Stimulated activated CD8-positive, alpha-beta memory T cell treated with anti-CD3 and anti-CD28 coated beads, Interleukin-4, amount 100 ng/mL, for 1 hour (primary cell): ENCODE measurements at places on chromosomes 4 and X.

DNA sequence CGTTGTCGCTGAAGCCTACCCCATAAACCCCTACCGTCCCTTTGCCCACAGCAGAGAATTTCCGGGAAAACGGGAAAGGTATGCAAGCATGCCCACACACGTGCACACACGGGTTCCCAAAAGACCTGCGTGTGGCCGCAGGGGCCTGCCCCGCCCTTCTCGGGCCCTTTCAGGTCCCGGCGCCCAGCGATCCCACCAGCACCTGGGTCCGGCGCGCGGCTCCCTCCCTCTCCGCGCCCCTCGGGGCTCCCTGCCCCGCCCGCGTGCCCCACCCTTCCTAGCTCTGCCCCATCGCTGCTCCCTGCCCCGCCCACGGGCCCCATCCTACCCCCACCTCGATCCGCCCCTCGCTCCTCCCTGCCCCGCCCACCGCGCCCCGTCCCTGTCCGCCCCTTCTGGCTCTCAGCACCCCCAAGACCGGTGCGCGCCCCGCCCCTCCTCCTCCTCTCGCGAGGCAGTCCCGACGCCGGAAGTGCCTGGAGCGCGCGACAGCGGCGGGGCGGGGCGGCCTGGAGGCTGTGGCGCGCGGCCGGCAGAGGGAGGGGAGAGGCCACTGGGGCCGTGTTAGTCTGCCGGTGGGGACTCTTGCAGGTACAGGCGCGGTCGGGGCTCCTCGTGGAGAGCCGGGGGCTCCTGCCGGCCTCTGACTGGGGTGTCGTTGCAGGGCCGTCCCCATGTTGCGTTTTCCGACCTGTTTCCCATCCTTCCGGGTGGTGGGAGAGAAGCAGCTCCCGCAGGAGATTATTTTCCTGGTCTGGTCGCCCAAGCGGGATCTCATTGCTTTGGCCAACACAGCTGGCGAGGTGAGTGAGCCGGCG, at the start of gene ANAPC4:
Gene ANAPC4, plus strand, starts transcription at position 510 of the 818 bp plus-strand sequence. Its CDS starts 165 bp downstream, at position 675.
- peak; percentile 98 for DNase-seq

- DNase-seq: no peak
Observed at GRCh38 chrX:39912126-39912525, 185.6 kb downstream of the BCOR start.

DNA sequence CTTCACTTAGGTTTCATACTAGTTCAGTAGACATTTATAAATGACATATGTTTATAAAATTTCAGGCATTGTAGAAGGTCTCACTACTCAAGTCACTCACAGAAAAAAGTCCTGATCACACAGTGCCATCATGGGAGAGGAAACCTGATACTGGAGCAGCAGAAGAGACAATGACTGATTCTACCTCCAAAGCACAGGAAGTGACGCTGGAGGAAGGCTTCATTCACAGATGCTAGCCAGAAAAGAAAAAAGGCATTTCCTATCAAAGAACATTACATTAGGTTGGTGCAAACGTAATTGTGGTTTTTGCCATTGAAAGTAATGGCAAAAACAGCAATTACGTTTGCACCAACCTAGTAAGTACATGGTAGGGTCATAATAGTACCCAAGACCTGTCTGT, 79.5 kb downstream of the RASGEF1B start:
- no peak for DNase-seq

GRCh38 chrX:148215726-148216125, 234.6 kb downstream of the FMR1NB start:
- no peak for DNase-seq

DNA sequence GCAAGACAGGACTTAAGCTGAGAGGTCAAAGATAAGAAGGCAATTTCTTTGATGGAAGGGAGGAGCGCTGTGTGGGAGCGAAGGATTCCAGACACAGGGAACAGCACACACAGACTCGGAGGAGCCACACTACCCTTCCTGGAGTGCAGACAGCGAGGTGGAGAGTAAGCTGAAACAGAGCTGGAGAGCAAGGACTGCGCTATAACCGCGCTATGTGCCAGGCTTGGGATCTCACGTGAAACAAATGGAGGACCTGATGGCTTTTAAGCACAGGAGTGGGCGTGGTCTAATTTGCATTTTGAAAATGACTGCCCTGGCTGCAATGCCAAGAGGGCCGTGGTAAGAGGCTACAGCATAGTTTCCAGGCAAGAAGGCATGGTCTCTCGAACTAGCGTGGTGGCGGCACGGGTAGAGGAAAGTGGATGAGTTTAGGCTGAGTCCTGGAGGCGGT, 113.9 kb upstream of the SORBS2 start:
- DNase-seq: no peak

DNA sequence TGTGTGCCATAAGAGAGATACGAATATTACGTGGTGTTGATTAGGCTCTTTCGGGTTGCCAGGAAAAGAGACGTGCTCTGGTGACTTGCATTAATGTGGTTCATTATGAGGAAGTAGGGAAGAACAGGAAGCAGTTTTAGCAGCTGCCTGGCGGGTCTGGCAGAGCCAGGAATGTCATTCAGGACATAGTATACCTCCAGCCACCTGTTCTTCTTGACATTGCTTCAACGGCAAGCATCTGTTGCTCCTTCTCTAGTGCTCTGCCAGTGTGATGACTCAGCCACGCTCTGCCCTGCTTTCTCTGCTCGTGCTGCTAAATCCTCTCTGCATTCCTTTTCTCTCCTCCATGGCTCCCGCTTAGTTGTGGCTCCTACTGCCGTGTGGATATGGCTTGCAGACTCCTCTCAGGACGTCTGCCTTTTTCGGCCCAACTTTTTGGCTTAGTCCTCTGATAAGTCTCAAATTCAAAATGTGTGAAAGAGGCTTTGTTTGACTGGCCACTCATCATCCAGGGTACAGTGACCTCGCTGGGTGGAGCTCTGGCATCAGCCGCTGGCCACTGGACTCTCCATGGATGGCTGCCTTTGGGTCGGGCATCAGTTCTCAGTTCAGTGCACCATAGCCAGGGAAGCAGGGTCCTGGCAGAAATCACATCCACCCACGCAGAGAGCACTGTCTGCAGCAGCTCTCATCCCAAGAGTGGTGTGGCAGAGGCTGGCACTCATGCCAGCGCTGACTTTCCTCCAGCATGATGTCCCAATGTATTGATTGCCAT, 89.3 kb upstream of the KLF3 start:
- no peak for DNase-seq

- no peak for DNase-seq
Observed at GRCh38 chrX:137858106-137858505, 292.2 kb downstream of the ZIC3 start.

DNA sequence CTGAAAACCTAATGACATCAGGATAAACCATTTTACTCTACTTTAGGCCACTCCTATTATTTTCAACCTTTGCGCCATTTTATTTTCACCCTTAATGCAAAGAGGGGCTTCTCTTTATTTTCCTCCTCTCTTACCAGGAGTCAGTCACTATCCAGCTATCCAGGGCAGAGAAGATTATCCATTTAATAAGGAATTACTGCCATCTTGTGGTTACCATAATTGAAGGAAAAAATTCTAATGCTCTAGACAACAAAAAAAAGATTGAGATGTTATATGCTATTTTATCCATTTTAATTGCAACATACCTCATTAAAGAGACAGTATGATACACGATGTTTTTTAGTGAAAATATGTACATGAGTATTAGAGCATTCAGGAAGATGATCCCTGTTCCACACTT, 514.5 kb upstream of the FAM241A start:
- DNase-seq: no peak

GRCh38 chrX:19986531-19986930, 4.3 kb downstream of the BCLAF3 start:
- no peak for DNase-seq

GRCh38 chrX:88425739-88426138, 321.3 kb upstream of the CPXCR1 start:
- DNase-seq: no peak

DNA sequence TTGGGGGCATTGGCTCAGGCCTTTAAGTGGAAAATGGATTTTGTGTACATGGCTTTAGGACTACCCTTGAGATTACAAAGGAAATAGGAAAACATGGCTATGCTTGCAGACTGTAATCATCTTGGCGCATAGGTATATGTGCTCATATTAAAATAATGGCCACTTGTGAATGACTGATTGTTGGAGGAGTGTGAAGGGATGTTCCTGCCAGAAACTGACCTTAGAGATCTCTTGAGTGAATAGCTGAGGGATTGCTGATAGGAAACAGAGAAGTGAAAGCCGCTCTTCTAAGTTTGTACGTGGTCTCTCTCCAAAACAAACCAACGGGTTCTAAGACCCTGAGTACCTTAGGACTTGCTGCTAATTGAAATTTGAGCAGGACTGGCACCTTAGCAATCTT, 186.0 kb downstream of the MGST2 start:
- DNase-seq: no peak

DNA sequence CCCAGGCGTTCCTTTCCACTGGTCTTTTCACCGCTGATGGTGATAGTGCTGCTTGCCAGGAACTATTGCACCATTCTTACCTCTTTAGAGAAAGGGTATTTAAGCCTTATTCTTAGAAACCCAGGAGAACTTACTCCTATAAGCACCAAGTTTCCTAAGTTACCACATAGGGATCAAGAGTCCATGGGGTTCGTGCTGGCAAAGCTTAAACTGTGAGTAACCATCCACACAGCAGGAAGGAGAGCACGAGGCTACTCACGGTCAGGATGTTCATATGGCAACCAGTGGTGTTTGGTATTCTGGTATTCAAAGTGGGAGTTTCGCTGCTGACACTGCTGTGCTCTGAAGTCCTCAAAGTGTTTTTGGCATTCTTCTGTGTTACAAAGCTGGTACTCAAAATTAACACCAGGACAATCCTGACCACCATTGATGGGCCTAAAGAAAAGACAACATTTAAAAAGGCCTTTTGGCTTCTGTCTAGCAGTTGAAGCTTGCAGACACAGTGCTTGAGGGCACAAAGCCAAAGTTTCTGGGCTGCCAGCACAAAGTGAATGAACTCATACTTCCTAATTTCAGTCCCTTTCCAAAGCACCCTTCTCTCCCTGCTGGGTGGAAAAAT, 256.9 kb downstream of the ADAMTS3 start:
- DNase-seq: no peak

GRCh38 chr4:110587666-110588285, 35.1 kb downstream of the PITX2 start:
- no peak for DNase-seq

GRCh38 chr4:81651243-81651899, 179.7 kb upstream of the RASGEF1B start:
- no peak for DNase-seq

GRCh38 chrX:3451571-3451970, 105.1 kb upstream of the MXRA5 start:
- DNase-seq: no peak

- DNase-seq: no peak
Observed at GRCh38 chr4:185504098-185505047, 30.9 kb downstream of the PDLIM3 start.

- peak; percentile 1 for DNase-seq
Observed at GRCh38 chrX:8738588-8739189, 6.8 kb upstream of the ANOS1 start.

- no peak for DNase-seq
Observed at GRCh38 chr4:38461342-38461741, 202.7 kb upstream of the KLF3 start.

DNA sequence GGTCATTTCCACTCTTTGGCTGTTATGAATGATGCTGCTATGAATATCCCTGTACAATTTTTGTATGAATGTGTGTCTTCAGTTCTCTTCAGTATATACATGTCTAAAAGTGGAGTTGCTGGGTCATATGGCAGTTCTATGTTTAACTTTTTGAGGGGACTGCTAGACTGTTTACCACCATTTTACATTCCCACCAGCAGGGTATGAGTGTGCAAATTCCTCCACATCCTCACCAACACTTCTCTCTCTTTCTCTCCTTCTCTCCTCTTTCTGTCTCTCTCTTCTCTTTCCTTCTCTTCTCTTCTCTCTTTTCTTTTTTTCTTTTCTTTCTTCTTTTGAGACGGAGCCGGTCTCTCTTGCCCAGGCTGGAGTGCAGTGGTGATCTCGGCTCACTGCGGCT, 7.8 kb downstream of the WWC2 start:
- no peak for DNase-seq

GRCh38 chr4:184370711-184371389, 103.5 kb downstream of the IRF2 start:
- no peak for DNase-seq

GRCh38 chr4:56648021-56648823, 32.9 kb downstream of the HOPX start:
- DNase-seq: no peak

GRCh38 chr4:57187246-57187645, 77.1 kb upstream of the IGFBP7 start:
- no peak for DNase-seq

DNA sequence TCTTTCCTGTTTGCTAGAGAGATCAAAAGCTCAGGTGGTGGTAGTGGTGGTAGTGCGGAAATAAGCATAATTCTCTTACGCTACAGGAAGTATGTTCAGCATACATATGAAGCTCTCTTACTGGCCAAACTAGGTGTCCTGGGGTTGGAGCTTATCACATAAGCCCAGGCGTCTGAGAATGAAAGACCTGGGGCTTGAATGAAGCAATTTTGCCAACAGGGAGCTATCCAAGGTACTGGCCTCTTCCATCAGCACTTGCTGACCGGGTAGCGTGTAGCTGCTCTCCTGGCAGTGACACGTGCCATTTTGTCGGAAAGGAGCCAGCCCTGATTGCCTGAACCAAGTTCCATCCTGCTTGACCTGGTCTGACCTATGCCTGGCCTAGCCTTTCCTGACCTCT, 65.9 kb upstream of the HPF1 start:
- no peak for DNase-seq

DNA sequence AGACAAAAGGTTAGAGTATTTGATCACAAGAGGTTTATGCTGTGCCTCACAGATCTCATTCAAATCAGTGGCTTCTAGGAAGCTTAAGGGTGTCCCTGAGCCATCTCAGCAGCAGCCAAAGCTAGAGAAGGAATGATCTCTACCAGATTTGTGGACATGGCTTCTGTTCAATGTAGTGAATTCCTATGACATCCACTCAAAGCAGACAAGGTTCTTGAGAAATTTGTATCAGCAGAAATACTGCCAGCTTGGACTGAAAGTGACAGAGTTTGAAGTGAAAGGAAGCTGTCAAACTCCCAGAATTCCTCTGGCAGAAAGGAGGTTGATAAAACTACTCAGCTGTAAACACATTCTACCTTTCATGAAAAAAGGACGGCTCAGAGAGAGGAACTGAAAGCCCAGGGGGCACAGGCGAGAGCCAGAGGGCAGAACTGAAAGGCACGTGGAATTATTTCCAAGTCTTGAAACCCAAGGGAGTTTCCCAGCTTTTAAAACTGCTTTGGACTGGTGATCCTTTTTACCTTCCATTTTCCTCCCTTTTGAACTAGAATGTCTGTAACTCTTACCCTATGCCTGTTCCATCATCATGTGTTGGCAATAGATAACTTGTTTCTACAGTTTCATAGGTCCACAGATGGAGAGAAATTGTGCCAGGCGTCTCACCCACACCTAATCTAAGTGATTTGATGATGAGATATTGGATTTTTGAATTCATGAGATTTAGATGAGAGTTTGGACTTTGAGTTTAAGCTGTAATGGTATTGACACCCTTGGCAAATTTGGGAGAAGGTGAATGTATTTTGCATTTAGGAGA, 14.5 kb upstream of the MED14 start:
- DNase-seq: no peak

DNA sequence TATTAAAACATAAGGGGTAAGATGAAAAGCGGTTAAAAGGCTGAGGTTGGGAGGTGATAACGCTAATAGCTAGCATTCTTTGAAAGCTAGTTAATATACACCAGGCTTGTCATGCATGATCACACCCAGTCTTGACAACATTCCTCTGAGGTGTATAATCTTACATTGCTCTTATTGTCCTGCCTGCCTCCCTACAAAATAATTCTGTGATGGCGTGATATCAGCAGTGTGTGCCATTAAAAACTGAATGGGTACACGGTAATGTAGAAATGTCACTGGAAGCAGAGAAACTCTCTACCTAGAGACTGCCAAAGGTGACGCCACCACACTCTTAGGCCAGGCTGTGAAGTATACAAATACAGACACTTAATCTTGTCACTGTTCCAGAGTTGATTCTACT, 68.1 kb downstream of the DIAPH2 start:
- no peak for DNase-seq
